Coronary artery (tissue), 2 donors: ENCODE measurements at places on chromosomes 5 and 9.

DNA sequence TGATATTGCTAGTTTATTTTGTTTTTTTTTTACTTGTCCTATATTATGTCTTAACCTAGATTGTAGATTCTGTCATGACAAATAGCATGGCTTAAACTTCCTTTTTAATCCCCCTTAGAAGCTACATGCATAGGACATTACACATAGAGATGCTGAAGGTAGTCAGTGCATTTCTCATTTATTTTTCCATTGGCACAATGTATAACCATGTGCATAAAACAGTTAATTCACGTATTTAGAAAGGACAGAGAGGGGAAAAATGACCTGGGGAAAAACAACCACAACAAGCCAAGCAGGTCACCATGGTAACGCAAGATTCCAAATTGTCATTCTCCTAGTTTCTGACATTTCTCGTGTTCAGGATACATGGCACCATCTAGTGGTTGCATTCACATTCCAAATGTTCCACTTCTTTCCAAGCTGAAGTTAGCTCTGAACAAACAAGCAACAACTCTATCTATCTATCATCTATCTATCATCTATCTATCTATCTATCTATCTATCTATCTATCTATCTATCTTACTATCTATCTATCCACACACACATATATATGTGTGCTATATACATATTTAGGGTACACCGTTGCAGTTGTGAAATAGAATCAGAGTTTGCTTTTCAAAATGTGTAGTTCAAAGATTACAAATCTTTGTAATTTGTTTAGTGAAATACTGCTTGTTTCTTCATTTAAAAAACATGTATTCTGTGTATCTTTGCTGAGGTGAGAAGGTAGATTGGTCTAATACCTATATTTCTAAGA, 487.2 kb upstream of the ST8SIA4 start:
- DNase-seq, result no peak

GRCh38 chr5:9557696-9558095, 11.8 kb upstream of the SEMA5A start:
- no peak for DNase-seq

DNA sequence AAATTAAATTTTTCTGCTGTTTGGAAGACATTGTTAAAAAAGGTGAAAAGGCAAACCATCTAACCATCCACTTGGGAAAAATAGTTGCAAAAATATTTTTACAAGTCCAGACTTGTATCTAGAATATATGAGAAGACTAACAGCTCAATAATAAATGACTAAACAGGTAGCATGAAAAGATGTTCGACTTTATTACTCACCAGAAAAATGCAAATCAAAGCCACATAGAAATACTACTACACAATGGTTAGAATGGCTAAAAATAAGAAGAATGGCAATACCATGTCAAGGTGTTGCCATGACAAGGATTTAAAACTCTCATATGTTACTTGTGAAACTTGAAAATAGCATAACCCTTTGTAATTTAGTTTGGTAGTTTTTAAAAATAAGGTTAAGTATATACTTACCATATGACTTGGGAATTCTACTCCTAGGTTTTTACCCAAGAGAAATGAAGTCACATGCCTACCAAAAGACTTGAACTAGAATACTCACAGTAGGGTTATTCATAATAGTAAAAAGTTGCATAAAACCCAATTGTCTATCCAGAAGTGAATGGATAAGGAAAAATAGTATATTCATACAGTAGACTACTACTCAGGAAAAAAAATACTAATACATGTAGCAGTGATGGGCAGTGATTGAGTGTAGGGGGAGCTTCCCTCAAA, 93.8 kb downstream of the VPS13A start:
- DNase-seq, result no peak

DNA sequence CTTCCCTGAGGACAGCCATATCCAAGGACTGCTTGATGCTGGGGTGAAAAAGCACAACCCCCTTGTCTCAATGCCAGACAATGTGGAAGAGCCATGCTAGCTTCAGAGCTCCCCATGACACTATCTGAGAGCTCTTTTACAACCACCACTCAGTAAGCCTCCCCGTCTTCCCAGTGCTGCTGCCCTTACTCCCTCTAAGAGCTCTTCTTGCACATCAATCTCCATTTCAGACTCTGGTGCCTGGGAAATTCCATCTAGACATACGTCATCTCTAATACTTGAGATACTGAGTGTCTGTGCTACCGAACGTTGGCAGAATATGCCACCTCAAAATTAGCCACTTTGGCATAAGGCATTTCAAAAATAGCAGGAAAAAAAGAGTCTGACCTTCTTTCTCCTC, 94.5 kb downstream of the EDIL3 start:
- no peak for DNase-seq

DNA sequence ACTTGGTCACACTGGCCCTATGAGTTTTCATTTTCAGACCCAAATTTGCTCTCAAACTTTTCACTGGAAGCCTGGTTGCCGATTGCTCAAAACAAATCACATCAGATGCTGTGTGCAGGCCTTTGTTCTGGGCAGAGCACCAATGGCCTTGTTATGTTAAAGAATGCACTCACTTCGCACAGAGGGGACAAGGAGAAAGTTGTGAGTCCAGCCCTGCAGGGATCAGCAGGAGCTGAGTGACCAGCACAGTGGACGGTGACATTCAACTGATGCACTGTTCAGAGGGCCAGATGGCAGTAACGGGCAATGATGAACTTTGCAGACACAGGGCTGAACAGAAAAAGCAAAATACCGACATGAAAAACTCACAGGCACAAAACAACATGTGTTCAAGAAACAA, 86.1 kb downstream of the BARX1 start:
- DNase-seq, result no peak

DNA sequence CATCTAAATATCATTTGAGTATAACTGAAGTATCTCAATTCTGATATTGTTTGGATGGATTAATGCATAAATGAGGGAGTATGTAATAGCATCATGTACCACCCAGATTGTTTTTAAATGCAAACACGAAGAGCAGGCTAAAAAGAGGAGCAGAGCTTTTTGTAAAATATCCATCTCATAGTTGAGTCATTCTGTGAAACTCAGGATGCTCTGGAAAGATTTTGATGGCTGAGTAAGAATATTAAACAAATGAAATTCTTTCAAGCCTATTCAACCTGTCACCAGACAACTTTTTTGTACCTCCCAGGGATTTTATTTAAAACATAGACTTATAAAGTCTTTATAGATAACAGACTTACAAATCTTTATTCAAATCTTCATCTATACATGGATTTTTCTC, 625.9 kb downstream of the TLE4 start:
- DNase-seq, result no peak

DNA sequence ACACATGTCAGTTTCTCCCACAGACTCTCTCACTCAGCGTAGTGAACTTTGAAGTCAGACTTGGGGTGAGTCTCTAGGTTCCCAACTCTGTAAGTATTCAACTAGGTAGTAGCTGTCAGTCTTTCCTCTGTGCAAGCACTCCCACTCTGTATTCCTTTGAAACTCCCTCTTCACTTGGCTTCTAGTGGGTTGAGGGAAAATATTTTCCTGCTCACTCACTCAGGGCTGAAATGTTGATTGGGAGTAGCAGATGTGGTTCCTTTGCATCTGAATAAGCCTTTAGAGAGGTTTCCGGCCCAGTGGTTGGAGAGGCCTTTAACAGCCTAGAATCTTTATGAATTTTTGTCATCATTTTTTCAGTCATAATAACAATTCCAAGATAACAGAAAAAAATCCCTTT, 18.1 kb upstream of the ARRDC3 start:
- DNase-seq, result no peak

GRCh38 chr9:272251-273213, 57.9 kb downstream of the DOCK8 start:
- DNase-seq, result no peak

DNA sequence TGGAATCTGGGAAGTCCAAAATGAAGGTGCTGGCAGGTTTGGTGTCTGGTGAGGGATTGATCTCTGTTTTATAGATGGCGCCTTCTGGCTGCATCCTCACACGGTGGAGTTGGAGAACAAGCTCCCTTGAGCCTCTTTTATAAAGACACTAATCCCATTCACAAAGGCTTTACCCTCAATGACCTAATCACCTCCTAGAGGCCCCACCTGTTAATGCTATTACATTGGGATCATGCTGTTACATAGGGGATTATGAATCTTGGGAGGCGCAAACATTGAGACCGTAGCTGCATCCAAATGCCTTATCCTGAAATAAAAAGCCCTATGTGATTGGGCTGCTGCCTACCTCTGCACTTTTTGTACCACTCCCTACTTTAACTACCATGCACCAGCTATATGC, 197.1 kb upstream of the HMHB1 start:
- DNase-seq, result no peak

DNA sequence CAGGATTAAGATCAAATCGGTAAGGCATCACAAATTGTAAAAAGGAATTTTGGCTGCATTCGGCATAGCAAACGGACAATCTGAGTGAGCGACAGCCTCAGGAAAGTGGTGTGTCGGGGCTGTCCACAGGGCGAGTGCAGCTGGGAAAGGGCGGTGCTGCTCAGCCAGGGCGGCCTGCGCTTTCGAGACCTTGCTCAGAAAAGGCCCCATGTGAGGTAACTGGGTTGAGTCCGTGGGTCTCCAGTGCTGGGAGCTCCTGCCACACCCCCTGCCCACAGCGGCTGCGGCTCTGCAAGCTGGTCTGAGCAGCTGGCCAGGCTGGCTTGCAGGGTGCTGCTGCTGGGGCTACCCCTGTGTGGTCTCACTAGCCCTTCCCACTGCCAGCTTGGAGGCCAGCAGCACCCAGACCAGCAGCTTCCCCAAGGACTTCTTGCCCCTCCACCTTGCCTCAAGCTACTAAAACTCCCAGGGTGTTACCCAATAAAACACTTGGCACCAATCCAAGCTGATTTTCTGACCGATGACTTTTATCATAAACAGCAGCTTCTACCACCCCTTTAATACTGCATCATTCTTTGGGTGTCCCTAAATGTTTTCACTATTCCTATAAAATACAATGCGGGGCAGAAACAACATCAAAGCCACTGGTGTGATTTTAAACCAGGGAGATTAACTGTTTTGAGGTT, 6.2 kb downstream of the SURF2 start:
- DNase-seq, result no peak

DNA sequence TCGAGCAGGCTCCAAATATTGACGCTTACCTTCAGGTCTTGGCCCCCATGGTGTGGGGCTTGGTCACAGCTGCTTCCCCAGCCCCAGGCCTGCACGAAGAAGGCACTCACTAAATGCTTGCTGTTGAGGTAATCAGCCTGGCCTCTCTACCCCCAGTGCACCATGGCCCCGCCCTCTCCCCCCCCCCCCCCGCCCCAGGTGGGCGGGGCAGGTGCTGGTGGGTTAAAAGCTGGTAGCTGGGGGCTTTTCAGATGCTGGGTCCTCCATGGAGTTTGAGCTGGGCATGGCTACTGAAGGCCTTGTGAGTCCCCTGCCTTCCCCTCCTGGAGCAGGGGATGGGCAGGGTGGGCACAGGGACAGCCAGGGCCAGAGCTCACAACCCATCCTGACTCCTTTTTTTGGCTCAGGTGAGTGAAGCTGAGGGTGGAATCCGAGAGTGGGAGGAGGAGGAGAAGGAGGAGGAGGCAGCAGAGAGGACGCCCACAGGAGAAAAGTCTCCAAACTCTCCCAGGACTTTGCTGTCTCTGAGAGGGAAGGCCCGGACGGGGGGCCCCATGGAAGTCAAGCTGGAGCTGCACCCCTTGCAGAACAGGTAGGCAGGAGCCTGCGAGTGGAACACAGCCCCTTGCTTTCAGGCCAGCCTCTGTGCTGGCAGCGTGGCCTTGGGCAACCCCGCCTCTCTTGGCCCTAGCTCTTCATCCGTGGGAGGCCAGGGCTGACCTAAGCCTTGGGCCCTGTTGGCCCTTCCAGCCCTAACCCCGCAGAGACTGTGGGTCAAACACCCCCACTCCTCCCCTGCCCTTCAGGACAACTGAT, 4.4 kb upstream of the TSPAN17 start:
- DNase-seq, result no peak

GRCh38 chr5:40559306-40559705, 120.4 kb upstream of the PTGER4 start:
- no peak for DNase-seq

DNA sequence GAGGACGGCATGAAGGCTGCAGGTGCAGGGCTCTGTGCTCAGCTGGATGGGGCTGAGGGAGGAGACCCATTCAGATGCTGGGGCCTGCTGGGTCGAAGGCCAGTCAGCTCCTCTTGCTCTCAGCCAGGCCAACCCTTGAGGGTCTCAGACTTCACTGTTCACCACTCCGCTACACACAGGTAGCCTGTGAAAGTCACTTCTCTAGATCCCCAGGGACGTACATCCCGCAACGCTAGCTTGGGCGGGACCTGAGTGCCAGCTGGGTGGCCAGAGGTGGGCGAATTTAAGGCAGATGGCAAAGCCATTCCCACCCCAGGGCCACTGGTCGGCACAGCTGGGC, 42.2 kb upstream of the FCN1 start:
- no peak for DNase-seq

- DNase-seq, result no peak
These were observed 811.7 kb upstream of the WWC1 start for GRCh38 chr5:167479779-167480178.

DNA sequence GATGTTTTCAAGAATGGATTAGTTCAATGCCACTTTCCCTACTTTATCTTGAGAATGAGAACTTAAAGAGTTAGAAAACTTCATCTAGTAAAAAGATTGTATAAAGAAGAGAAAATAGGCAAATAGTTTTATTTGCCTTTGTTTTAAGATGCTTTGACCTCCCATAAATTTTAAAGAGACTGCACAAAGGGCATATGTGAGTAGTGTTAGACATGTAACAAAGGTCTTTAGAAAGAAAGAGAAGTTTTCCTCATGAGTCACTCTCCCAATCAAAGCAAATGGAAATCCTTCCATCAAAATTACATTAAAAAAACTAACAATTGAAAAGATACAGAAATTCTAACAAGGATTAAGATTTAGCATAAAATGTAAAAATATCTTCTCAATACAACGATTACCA, 381.8 kb upstream of the KIF2A start:
- DNase-seq, result no peak

DNA sequence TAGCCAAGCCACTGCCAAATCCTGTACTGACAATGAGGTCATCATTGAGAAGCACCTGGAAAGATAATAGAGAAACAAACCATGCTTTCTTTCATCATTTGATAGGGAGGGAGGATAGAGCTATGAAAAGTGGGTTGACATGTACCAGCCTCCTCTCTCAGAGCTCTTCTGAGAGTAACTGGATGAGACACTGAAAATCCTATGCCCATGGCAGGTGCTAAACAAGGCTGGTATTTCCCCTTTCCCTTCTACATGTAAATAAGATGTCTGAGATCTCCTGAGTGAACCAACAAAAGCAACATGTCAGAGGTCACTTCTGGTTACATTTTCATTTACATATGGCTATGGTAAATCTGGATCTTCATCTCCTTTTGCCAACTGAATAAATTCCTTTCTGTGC, 45.3 kb upstream of the TRAF1 start:
- no peak for DNase-seq

GRCh38 chr5:94872526-94872925, 254.1 kb downstream of the SLF1 start:
- no peak for DNase-seq

- peak; percentile 36 for DNase-seq
These were observed 45.8 kb upstream of the SEMA4D start for GRCh38 chr9:89543621-89544278.

GRCh38 chr5:14767053-14767452, 102.5 kb downstream of the OTULIN start:
- DNase-seq, result no peak

GRCh38 chr9:89879701-89880100, 274.9 kb downstream of the GADD45G start:
- no peak for DNase-seq
